Kidney glomerular epithelial cell (primary cell): ENCODE measurements at places on chromosomes 5 and 9.

- DNase-seq, result no peak
These were observed 543 bp upstream of the ANKRD33B start for GRCh38 chr5:10563110-10563944.

DNA sequence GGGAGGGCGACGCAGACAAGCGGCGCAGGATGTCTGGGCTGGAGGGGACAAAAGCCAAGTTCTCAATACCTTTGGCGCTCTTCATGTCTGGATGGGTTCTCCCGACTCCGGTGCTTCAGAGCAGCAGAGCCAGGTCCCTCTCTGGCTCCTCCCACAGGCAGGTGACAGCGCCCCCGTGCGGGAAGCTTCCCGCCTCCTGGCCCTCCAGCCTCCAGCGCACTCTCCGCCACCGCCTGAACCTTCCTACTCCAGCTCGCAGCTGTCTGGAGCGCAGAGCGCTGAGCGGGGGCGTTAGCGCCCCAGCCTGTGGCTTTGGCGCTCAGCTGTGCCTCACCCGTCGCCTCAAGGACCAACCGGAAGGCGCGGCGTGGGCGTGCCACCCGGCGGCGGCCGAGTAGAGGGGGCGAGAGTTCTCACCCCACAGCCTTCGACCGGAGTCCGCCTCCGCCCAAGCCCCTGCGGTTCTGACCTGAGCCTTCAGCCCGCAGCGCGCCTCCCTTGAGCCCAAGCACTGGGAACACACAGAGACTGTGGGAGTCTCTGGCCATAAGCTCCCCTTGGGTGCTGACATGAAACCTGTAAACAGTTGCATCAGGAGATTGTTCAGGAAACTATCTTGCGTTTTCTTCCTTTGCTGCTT, at the start of gene SLCO4C1:
TSS of gene SLCO4C1 (minus strand) at position 107 of the 640 bp plus-strand sequence. CDS start at position 85, 22 bp downstream.
- DNase-seq, result peak; percentile 64

DNA sequence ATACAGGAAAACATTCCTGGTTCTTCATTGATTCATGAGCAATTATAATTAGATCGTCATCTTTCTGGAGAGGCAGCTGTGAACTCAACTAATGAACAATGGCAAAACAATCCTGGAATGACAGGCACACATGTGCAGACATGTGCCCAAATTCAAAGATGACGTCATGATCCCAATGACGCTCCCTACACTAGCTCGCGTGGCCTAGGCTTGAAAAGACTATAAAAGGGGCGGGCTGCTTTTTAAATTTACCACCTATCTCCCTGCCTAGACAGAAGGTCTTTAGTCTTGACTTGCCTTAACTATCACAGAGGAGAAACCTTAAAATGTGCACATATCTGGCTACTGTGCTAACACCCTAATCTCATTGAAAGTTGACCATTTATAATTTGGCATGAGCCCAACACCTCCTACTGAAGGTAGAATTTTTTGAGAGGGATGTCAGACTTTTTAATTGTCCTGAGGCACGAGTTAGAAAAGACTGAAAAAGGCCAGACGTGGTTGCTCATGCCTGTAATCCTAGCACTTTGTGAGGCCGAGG, 88.2 kb downstream of the PRRT1B start:
- no peak for DNase-seq

DNA sequence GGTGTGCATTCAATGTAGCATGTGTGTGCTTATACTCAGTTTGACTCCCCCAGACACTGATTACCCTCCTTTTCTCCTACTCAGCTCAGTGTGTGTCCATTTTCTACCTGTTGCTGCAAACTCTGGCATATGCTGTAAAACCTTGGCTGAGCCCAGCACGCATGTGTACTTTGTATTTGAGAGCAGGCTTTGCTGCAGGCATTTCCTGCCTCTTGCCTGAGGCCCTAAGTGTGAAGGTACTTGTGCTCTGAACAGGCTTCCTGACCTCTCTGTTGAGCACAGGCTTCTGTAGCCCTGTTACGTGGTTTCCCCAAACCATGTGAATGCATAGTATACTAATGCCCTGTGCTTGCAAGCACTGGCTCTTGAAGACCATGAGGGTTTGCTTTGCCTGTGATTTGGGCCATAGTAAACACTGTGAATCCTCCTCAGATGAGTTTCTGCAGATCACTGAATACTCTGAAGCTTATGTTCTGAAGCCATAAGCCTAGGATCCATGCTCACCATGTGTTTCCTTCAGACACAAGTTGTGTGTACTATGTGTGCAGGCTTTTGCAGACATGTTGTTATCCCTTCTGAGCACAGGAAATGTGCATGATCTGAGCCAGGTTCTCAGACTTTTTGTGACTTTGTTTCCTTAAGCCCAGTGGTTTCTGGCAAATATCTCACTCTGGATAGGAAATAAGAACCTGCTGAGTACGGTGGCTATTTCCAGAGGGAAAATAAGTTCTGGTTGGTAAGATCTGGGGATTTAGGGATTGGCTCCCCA, 124.9 kb upstream of the RUSC2 start:
- DNase-seq, result no peak

DNA sequence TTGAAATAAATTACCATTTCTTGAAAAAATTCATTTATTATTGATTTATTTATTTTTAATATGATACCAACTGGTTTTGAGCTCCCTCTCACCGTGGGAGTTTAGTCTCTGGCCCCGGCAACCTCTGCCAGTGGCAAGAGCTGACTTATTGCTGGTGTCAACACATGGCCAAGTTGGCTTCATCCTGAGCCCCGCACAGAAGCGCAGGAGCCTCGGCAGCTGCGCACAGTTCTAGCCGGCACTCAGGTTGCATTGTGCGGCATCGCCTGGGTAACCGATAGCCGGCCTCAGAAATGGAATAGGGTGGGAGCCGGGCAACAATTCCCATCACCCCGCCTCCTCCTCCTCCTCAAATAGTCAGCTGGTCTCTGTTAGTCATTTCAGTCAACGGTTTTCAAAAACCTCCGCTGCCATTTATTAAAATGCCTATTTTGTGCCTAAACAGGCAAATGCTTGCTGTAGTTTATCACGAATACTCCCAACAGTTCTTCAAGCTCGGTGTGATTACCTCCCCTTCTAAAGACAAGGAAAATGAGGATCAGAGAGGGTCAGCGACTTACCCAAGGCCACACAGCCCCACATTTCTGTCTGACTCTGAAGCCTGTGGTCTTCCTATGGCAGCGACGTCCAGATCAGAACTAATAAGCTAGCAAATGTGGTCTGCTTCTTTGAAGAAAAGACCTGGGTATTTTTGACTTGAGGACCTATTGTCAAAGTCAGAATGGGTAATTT, 15.7 kb upstream of the MSX2 start:
- DNase-seq, result no peak

- DNase-seq, result peak; percentile 97
These were observed at the start of gene PDLIM7 for GRCh38 chr5:177497292-177498012. Gene PDLIM7 (minus strand): TSS chr5:177497604. CDS start chr5:177496512, 1,092 bp downstream.

GRCh38 chr5:115634343-115635132, 8.7 kb upstream of the TMED7 start:
- DNase-seq, result peak; percentile 83

DNA sequence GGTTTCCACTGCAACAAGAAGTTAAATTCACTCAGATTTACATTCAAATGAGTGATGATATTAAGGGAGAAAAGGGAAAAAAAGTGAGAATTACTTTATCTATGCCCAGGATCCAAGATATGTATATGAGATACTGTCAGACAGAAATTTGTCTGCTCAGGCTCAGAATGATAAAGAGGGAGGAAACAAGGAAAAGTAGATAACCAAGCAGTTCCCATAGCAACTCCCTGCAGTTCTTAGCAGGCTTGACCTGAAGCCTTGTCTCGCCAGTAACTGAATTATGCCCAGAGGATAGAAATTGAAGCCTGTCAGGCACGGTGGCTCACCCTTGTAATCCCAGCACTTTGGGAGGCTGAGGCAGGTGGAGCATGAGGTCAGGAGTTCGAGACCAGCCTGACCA, 304.4 kb downstream of the TLE1 start:
- DNase-seq, result no peak

GRCh38 chr5:75460532-75460931, 50.9 kb downstream of the CERT1 start:
- no peak for DNase-seq

DNA sequence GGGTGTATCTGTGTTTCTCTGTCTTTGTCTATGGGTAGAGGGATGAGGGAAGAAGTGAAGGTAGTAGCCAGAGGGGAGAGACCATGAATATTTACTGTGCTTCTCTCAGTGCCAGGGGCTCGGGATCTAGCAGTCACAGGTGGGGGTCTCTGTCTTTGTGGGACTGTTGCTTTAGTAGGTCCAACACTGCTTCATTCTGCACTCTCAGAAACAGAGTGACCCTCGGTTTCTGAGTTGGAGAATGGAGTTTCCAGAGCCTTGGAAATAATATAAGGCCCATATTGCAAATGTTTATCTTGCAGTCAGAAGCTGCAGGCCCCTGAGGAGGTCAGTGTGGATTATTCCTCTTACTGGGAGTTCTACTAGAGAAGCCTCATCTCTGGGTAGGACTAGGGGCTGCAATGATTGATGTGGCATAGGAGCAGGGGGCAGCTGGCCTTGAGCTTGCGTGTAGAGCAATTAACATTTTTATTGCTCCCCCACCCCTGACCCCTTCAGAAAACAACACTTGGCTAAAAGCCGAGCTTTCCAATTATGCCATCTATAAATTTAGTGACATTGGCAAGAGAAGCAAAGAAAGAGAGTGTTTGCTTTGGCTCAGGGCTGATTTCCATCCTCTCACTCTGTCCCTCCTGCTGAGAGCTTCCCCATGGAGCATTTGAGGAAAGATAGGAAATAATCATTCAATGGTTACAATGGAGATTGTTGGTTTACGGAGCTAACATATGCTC, 55.0 kb upstream of the TRPC7 start:
- no peak for DNase-seq

DNA sequence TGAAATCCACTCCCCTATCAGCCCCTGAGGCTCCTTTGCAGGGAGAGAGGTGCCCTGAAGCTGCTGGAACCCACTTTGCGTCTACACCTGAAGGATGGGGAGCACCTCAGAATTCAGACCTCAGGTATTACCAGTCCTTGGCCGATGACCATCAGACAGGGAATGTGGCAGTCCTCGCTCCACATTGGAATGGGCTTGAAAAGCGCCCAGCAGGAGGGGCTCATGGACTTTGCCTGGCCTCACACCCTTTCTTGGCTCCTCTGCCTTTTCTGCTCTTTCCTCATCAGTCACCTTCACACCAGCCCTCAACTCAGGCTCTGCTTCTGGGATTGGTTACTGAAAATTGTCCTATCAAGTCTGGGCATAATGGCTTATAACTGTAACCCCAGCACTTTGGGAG, 83.9 kb downstream of the BARX1 start:
- no peak for DNase-seq

DNA sequence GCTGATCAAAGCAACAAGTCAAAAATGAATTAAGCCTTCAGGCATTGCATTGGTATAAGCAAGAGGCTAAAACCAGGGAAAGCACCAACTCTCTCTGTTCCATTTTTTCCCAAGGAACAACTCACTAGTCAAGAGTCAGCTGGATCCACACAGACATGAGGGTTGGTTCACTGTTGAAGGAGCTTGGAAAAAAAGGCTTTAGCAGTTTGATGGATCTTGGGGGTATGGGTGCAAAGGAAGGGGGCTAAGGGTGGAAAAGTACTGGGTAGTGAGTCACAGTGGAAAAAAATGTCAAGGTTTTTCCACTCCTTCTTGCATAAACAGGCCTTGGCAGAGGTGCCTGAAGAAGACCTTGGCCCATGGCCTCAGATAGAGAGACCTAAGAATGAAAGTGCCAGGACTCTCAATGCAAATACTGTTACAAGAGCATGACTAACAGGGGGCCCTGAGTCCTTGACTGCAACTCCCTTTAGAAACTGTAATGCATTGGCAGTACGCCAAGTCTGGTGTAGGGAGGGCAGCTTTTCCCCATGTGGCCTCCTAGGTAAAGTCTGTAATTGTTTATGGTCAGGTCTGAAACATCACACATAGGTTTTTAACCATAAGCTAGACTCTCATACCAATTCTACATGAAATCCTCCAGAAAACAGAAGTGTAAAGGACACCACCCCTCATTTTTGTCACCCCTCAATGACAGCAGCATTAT, 23.7 kb downstream of the ACTL7A start:
- peak; percentile 50 for DNase-seq

DNA sequence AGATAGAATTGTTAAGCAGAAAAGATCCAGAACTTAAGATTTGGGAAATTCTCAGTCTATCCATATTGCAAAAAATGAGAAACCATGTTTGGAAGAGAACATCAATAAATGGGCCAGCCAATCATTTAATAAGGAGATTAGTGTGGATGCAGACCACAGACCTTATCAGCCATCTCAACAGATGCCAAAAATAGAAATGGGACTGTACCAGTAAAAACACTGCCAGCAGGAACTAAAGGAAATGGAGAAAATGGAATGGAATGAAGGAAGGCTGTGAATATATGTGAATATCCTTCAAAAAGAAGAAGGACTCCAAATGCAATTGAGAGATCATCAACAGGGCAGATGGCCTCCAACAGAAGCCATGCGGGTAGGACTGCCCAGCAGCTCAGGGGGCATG, 52.7 kb upstream of the ZNF618 start:
- no peak for DNase-seq

- DNase-seq, result no peak
These were observed 4.0 kb downstream of the ZBED3 start for GRCh38 chr5:77083088-77083487.

GRCh38 chr9:121009650-121010049, 40.4 kb downstream of the C5 start:
- no peak for DNase-seq

- no peak for DNase-seq
These were observed 10.4 kb downstream of the UIMC1 start for GRCh38 chr5:176995896-176996767.

DNA sequence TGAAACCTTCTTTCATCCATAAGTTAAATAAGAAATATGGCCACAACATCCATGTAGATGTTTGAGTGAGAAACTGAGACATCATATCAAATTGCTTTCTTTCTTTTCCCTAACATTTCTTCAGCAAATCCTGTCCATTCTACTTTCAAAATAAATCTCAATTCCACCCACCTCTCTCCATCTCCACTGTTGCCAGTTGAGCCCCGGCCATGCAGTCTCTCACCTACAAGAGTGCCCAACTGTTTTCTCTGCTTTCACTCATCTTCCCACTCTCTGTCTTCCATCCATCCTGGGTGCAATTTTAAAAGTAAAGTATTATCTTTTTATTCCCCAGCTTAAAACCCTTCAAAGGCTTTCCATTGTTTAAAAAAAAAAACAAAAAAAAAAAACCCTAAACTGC, 260.4 kb downstream of the DEPDC1B start:
- DNase-seq, result no peak

- DNase-seq, result no peak
These were observed 53.2 kb upstream of the KCNMB1 start for GRCh38 chr5:170442391-170442790.

- no peak for DNase-seq
These were observed 155.1 kb upstream of the NTRK2 start for GRCh38 chr9:84514421-84514820.
